Activated CD8-positive, alpha-beta T cell treated with anti-CD3 and anti-CD28 coated beads, Interleukin-2, amount 10 ng/mL, durations not matched to agents 7 days and 5 days (primary cell): ENCODE measurements at places on chromosomes 5 and 9.
A peak's percentile ranks its signal among the peaks of the same experiment; 100 is the strongest.

DNA sequence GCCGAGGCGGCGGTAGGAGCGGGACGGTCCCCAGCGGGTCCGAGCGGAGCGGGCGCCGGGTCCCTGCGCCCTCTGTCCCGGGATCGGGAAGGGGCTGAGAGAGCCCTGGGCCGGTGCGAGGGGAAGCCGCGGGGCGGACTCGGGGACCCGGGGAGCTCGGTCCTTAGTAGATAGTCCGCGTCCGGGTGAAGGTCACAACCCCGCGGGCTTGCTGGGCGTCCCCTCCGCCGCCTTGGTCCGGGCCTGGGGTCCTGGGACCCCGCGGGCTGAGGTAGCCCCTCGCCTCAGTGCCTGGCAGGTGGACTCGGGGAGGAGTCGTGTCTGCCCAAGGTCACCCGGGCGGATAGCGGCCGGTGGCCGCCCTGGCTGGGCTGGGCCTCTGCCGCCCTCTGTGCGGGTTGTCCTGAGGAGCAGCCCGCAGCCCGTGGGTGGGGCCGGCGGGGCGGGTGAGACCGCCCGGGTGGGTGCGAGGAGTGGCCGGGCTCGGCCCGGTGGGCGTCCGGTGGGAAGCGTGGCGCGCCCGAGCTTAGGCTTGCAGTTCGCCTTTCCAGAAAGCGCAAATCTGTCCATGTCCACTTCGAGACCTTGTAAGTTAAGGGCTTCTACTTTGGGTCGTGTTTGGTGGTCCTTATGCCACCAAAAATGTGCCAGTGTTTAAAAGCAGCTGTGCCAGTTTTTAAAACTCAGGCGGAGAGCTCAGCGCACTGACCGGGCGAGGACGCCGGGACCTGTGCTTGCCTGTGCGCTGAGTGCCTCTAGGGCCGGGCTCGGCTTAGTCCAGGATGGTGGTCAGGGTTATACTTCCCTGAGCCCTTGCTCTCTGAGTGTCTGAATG is 554 bp downstream of the SDHA start:
- peak; percentile 42 for DNase-seq

- no peak for DNase-seq
Measured at GRCh38 chr5:38258042-38258318, 379 bp upstream of the EGFLAM start.

DNA sequence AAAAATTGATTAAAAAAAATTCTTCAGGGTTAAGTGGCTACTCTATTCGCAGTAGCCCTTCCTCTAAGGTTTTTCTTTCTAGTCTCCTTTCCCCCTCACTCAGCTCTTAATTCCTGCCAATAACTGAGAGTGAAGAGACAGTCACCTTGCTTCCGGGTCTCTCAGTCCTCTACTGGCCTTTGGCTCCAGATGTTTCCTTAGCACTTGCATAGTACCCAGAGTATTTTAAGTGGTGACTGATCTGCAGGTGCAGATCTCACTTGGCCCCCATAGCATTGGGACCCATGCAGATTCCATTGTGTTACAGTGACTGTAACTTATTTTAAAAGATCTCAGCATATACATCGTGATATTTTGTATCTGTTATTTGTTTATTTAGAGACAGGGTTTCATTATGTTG is 66.2 kb downstream of the GCNT1 start:
- no peak for DNase-seq

DNA sequence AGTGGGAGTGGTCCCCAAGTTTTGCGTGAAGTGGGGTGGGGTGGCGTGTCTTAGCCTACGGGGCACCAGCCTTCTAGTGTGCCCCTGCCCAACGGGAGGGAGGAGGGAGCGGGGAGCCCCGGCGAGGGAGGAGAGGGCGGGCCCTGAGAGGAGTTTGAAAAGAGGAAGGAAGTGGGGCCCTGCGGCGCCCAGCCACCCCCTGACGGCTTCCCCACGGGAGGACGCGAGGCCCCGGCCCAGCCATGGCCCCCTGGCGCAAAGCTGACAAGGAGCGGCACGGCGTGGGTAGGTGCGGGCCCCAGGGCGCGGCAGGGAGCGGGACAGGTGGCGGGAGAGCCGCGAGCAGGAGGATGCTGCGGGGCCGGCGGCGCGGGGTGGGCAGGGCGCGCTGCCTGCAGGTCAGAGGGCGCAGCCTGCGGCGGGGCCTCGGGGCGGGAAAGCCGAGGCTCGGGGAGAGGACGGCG is at the start of gene DOCK2:
Gene DOCK2, plus strand, starts transcription at position 191 of the 464 bp plus-strand sequence. Its CDS starts 52 bp downstream, at position 243.
- DNase-seq = peak; percentile 87

- DNase-seq = no peak
Measured at GRCh38 chr5:1429066-1429465, 16.2 kb downstream of the SLC6A3 start.

DNA sequence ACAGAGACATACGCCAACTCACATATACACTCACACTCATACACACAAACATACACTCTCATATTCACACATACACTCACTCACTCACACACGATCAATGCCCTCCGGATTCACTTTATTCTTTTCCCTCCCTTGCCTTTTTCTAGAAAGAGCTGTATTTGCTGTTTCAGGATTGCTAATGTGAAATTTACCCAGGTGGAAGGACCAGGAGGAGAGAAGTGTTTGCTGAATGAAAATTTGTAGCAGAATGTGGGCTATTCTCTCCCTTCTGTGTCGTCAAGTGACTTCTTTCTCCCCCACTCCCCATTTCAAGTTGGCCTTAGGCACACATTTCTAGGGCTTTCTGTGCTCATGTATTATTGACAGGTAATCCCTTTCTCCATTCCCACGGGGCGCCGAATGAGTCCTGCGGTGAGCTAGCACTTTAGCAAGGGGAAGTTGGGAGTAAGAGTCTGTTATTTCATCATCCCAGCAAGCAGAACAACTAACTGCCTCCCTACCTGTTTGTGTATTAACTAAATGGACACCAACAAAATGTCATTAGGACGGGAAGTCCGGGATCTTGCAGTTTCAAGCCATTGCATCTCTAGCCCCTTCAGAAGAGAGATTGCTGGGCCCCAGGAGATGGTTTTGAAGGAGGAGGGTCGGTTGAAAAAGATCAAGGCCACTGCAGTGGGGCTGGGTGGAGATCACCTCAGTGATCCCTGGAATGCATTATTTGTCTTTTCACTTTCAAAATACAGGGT is 97.1 kb upstream of the TAF11L2 start:
- no peak for DNase-seq

DNA sequence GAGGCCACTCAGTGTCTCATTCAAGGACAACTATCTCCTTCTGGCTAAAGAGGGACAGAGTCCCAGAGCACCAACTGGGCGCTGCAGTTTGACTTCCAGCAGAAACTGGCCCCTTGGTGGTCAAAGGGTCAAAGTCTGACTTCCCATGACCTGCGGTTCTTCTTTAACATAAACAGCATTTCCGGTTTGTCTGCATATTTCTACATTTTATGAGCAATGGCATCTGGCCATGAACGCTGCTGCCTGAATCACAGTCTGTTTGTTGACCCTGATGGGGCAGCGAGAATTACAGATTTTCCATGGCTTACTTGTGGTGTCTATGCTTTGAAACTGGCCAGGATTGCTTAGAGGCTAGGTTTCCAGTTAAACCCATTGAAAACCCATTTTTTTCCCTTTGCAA is 1.3 kb downstream of the TNFSF15 start:
- no peak for DNase-seq

DNA sequence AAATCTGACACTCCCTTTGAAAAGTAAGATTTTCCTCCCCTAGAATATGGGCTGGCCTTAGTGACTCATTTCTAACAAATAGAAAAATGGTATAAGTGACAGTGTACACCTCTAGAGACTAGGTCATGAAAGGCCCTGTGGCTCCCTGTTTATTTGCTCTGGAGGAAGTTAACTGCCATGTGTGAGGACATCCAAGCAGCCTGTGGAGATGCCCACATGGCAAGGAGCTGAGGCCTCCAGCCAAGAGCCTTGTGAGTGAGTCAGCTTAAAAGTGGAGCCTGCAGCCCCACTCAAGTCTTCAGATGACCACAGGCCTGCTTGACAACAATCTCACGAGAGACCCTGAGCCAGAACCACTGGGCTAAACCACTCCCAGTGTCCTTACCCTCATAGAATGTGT is 128.1 kb upstream of the LHFPL2 start:
- no peak for DNase-seq

- no peak for DNase-seq
Measured at GRCh38 chr5:36689225-36689624, 82.8 kb downstream of the SLC1A3 start.

DNA sequence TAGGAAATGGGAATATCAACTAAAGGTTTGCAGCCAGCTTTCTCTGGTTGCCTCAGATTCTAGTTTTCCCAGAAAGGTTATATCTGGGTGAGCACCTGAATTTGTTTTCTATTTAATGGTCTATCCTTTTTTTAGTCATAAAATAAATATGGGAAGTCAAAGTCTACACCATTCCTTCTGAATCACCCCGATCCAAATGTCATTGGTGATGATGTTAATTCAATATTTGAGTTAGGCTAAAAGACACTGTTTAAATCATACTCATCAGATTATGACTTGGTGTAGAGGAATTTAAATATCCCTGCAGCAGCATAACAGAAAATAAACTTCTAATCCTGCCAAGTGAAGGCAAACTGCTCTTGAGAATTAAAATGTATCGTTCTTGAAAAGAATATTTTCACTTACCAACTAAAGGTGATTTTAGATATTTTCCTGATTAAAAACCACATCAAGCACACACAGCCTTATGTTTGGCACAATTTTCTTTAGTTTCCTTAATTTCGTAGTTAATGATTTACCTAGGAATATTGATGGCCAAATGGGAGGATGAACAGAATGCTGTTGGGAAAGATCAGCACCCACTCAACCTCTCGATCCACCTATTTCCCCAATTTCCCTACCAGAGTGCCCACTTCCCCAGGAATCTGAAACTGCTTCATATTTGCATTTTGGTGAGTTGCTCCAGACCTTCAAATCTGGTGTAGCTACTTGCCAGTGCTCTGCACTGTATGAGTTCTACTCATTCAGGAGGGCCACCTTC is 103.1 kb upstream of the TSLP start:
- no peak for DNase-seq

DNA sequence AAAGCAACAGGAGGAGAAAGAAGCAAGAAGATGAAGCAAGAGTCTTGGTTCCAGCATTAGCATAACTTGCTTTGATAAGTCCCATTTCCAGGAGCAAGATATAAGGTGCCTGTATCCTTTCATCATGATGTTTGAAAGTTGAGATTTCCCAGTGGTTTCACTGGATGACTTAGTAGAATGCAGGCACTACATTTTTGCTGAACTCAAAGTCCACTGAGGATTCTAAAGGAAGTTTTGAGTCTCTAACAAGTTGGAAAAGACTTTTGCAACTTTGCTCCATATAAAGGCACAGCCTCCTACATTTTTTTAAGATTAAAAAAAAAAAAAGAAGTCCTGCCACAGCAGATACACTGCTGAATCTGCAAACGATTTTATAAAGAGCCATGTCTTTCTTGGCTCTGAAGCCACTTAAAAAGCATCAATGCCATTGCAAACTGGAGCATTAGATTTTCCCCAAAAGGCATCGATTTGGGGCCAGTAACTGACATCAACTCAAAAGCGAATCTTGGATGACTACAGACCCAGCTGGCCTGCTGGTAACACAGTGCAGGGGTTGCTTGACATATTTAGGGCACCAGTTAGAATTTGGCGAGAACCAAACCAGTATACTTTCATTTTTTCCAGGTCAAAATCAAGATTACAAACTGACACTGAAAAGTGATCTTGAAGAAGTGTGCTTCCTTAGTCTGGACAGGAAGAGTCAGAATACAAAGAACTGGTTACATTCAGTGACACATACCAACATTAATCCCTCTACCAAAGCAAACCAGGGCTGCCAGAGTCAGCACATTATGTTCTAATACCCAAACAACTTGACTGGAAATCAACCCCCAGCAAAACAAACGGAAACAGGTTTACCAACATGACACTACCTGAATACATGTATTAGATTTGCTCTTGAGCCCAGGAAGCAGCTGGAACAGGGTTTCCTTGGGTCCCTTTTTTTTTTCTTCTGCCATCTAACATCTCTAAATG is 39.1 kb upstream of the KCNV2 start:
- DNase-seq = no peak

- DNase-seq = no peak
Measured at GRCh38 chr9:114516913-114517312, 11.6 kb upstream of the WHRN start.

DNA sequence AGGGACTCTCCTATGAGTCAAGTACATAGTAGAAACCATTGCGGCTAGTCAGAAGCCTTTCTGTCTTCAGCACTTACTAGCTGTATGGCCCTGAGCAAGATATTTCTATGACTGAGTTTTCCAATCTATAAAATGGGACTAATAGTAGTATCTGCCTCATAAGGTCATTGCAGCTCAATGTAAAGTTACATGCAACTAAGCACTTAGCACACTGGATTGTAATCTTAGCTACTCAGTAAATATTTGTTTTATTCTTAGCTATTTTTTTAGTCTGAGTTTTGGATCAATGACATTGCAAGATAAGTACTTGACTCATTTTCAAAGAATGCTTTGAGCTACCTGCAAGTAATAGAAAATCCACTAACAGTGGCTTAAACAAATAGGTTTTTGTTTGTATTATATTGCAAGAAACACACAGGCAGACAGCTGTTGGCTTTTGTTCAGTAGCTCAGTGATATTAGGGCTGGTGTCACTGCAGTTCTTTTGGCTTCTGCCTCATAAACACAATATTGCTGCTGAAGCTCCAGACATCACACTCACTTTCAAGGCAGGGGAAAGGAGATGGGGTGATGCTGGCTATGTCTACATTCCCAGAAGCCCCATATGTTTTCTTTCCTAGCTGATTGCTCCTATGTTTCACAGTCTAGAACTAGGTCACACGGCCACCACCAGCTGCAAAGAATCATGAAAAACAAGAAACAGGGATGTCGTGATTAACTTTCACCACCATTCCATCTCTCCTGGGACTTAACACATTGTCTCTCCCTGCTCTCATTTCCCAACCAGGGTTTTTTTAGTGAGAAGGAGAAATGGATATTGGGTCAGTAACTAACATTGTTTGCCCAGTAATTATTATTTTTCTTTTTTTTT is 26.9 kb upstream of the FAT2 start:
- DNase-seq = no peak

- no peak for DNase-seq
Measured at GRCh38 chr9:132135456-132135855, 26.4 kb upstream of the NTNG2 start.

DNA sequence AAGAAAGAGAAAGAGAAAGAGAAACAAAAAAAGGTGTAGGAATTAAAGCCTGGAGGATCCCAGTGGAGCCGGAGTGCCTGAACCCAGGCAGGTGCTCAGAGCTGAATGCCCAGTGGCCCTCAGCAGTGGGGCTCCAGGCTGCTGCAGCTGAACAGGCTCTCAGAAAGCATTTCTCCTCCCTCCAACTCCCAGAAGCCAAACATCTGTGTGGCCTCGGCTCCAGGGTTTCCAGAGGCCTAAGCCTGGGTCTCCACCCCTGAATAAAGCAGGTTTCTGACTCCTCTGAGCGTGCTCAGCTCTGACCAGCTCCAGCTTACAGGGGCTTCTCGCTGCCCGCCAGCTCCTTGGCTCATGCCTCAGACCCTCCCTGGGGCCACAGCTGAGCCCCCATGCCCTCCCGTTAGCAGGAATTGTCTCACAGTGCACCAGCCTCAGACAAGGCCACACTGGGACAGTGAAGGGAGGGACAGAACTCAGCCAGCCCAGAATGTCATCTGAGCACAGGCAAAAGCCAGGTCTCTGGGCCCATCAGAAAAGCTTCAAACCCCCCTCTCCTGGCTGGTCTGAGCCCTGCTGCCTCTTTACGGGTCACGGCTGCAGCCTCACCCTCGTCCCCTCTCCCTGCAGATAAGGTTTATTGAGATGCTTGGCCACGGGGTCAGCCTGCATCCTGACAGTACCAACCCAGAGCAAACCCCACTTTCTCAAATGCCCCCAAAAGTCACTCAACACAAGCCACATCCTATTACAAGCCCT is 114.4 kb upstream of the PPP1R26 start:
- no peak for DNase-seq

GRCh38 chr9:1732670-1733069 is 282.5 kb upstream of the SMARCA2 start:
- no peak for DNase-seq
